ENCODE measurements at places on chromosomes 2 and 18.

- DNase-seq: no peak
Observed at GRCh38 chr2:51153236-51153635, 121.3 kb upstream of the NRXN1 start.

- DNase-seq: no peak
Observed at GRCh38 chr2:120499784-120500495, 154.0 kb downstream of the INHBB start.

- no peak for DNase-seq
Observed at GRCh38 chr2:17429130-17429529, 89.1 kb downstream of the RAD51AP2 start.

DNA sequence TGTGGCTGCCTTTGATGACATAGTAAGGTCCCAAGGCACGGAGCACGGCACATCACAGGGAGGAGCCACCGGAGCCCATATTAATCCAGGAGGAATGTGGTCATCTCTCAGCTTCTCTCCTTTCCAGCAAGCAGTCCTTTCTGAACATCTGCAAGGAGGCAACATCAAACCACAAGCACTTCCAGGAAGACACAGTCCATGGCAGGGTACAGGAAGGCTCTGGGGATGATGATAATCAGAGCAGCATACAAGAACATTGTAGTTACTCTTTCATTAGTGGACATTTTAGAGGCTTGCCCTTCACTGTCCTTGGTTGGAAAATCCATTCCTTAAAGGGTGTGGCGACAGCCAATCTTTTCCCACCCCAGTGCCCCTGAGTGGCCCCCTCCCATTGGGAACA lies 31.1 kb downstream of the YPEL5 start:
- no peak for DNase-seq

GRCh38 chr18:48441405-48441881 lies 32.3 kb upstream of the ZBTB7C start:
- DNase-seq: no peak

DNA sequence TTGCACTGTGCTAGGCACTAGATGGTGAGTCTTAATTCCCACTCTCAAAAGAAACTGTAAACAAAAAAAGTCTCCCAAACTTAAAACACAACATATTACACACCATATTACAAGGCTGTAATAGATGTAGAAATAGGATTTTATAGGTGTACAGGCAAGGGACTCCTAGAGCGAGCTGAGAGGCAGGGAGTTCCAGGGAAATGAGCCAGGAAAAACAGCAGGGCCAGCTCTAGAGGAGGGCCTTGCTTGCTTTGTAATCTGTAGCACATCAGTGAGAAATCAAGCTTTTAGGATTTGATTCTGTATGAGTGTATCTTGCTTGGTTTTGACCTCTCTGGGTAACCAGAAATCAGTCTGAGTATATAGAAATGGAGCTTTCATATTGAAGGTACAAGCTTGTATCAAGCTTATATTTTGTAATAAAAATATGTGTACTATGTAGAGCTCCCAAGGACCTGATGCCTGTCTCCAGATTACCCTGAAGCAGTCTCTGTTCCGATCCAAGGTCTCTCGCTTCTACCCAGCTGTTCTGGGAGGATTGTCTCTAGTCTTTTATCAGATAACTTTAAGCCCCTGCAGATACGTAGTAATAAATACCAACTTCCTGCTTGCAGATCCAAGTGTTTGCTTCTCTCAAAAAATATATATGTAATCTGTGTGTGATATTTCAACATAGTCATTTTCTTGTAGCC lies 73.0 kb downstream of the MYO1B start:
- DNase-seq: no peak

- peak; percentile 24 for DNase-seq
Observed at GRCh38 chr2:217785544-217786045, 217.2 kb downstream of the TNS1 start.

GRCh38 chr2:55175254-55176093 lies 56.6 kb downstream of the CLHC1 start:
- no peak for DNase-seq

DNA sequence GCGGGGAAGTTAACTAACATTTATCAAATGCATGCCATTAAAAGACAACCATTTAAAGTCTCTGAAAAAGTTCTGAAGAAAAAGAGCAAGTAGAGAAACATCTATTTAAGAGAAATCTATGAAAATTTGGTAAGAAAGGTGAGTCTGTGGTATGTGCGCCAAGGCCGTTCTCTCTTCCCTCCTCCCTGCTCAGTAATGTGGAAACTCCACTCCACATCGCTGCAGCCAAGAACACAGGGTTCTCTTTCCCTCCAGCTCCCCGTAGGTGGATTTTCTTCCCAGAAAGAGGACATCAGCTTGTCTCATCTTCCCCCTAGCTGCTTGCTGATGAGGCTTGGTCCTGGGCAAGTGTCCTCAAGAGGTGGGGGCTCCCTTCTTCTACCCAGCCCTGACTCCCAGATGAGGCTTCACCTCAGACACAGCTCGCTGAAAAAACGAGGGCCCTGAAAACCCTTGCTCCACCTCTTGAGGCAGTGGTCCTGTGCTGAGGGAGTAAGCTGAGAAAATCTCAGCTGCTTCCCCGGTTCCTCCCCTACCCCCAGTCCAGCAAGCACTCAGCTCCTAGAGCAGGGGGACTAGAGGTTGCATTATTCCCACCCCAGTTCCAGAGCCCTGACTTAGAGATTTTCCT lies 45.8 kb upstream of the PTPRM start:
- DNase-seq: no peak

DNA sequence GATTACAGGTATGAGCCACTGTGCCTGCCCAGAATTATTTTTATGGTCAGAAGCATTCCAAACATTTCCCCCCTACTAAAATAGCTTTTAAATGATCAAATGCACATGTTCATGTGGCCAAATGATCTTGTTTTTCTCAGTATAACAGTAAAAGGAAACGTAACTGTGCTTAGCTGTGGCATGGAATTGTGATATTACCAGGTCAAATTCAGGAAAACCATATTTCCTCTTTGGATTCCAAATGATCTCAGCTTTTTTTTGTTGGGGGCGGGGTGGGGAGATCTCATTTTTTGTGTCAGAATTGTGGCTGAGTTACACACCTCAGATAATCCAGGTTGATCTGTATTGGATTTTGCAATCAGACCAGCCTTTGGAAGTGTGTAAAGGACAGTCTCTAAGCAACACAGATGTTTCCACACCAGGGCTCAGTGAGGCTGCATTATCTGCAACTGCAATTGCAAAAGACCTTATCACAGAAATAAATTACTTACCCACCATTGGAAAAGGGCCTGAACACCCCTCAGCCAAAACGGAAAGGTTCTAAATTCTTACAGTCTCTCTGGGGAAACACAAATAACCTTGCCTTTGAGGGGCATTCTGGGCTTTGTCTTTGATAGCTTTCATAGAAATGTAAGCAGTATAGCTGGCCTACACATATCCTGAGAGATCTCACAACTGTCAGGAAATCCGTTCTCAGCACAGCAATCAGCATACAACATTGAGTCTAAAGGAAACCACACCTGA lies 8.4 kb downstream of the CASP10 start:
- no peak for DNase-seq

- DNase-seq: no peak
Observed at GRCh38 chr2:100071335-100072043, 70.9 kb downstream of the AFF3 start.

Data from stimulated activated CD4-positive, alpha-beta T cell treated with anti-CD3 and anti-CD28 coated beads, Interleukin-1b, Interleukin-23, amount 100 ng/mL, for 1 hour (primary cell).